ENCODE measurements at places on chromosomes 2 and 18. TPM values are rescaled to one million over a fixed set of nuclear protein-coding genes. Genes with fewer than 3 reads are reported as not detected.

MATN3 gene
- 11.7 TPM for total RNA-seq

DNA sequence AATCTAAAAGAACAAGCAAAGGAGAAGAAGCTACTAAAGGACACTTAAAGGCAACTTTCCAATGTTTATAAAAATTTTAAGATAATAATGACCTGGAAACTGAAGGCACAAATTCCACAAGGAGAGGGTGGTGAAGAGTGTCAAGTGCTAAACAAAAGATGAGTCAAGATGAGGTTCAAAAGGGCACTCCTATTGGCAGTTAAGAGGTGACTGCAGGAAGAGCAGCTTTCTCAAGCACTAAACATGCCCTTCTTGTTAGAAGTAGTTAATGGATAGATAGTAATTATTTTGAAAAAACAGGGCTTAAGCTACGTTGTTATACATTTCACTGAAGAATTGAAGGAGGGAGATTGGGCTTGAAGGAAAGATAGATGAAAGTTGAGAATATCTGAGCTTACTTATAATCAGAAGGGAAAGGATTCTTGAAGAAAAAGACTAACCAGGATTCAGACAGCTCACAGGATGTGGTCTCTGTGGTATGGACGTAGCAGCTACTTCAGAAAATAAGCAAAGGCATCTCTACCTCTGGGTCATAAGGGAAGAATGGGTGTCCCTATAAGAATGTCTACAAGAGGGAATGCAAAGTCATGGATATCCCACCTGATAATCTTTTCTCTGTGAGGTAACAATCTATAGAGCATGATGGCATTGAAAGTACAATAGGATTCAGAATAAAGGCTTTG lies 454.7 kb upstream of the SLC39A10 start:
- no peak for DNase-seq

- DNase-seq: no peak
These were observed 181.1 kb upstream of the EPAS1 start for GRCh38 chr2:46116150-46116549.

DNA sequence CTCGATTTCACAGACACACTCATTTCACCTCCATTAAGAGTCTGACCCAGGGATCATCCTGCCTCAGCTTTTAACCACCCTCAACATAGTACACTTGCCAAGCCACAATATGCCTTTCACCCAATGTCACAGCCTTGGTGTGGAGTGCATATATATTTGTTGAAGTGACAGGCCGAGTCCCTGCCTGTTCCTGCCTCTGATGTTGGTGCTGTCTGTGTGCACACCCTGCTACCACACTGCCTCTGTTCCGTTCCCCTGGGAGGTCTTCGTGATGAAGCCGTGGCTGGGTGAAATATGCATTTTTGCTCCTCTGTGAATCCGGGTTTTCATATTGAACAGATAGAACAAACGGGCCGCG lies 90.3 kb downstream of the RNF144A start:
- DNase-seq: no peak

GRCh38 chr2:37599688-37600525 lies 71.5 kb downstream of the CDC42EP3 start:
- DNase-seq: peak; percentile 63

- DNase-seq: no peak
These were observed 1.9 kb downstream of the GPR55 start for GRCh38 chr2:230922951-230923717.

GRCh38 chr2:214558341-214558740 lies 147.5 kb downstream of the VWC2L start:
- DNase-seq: no peak

DNA sequence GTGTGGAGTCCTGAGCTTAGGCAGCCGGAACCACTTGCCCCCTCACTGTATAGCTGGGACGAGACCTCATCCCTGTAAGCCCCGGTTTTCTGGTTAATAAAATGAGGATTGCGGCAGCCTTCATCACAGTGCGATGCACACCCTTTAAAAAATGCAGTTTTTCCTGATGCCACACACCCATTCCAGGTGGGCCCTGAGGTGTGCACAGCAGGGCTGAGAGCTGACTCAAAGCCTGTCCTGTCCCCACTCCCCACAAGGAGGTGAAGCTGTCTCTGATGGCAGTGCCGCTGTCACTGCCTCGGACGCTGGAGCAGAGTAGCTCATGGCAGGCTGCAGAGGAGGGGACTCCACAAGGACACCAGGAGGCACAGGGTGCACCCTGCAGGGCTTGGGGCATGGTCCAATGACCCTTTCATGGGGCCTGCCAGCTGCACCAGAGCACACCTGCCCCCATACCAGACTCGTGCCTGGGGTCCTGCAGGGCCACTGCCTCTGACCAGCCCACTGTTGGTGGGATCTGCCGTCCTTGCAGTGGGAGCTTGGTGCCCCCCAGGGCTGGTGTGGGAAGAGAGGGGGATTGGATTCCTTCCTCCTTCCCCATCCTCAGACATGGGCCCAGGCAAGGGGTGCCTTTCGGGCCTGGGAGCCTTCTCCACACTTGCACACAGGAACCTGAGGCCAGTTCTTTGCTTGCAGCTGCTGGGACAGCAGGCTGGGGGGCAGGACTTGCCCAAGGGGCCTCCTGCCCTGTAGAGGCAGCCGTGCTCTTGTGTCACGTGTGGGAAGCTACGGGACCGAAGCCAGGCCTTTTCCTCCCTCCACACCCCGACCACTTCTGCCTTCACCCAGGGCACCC lies 22.8 kb downstream of the GPC1 start:
- DNase-seq: no peak

DNA sequence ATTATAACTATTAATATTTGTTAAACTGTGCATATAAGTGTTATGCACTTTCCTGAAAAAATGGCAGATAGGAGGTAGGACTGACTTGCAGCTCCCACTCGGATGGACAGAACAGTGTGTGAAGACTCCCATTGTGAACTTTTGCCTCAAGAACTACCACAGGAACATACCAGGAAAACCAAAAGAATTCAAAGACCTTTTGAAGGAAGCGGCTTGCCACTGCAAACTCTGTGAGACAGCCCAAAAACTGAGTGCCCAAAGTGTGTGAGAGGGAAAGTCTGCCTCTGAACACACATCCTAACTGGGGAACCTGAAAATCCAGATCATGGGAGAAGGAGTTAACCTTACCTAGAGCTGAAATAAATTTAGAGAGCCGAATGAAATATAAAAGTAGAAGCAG lies 171.0 kb downstream of the ZBTB7C start:
- DNase-seq: no peak

- DNase-seq: no peak
These were observed 26.6 kb downstream of the SALL3 start for GRCh38 chr18:79006106-79006795.

Data from upper lobe of right lung (tissue), 1 donor.